ENCODE measurements at places on chromosomes 2 and 18.

DNA sequence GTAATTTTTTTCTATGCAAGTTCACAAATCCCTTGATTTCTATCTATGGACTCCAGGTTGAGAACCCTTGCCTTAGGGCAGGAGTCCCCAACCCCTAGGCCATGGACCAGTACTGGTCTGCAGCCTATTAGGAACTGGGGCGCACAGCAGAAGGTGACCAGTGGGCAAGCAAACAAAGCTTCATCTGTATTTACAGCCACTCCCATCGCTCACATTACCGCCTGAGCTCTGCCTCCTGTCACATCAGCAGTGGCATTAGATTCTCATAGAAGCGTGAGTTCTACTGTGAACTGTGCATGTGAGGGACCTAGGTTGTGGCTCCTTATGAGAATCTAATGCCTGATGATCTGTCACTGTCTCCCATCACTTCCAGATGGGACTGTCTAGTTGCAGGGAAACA, 70.2 kb upstream of the SMAD2 start:
- DNase-seq, result no peak

DNA sequence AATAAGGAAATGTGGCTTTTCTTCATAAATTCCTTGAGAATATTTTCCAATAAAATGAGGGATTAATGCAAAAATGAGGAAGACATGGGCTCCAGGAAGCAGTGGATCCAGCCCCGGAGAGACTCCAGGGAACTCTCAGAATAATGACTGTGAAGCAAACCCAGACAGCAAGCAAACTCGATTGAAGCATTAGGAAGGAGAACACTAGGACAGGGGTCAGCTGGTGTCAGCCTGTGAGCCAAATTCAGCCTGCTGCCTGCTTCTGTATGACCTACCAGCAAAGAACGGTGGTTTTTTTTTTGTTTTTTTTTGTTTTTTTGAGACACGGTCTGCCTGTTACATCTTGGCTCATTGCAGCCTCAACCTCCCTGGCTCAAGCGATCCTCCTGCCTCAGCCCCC, 274.3 kb upstream of the FBXO11 start:
- DNase-seq, result no peak

- DNase-seq, result no peak
Observed at GRCh38 chr2:26598996-26599373, 42.2 kb downstream of the CIB4 start.

DNA sequence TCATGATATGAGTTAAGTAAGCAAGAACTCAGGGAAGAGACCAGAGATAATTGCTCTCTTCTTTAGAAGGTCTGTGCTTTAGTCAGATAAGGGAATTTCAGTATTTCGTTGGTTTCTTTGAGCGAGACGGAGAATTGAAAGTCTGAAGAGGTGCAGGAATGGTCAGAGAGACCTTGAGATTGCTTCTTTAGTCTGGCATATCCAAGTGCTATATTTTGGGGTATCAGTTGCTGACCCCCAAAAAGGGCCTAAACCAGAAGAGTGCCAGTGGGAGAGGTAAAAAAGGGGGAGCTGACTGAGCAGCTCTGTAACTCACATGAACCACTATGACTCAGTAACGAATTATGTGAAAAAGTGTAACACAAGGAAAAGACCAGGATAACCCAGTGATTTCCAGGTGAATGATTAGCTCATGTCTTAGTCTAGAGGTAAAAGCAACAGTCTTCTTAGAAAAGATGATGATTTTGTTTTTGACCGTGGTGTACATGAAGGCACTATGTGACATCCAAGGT, 932.9 kb downstream of the TDRD15 start:
- DNase-seq, result no peak

DNA sequence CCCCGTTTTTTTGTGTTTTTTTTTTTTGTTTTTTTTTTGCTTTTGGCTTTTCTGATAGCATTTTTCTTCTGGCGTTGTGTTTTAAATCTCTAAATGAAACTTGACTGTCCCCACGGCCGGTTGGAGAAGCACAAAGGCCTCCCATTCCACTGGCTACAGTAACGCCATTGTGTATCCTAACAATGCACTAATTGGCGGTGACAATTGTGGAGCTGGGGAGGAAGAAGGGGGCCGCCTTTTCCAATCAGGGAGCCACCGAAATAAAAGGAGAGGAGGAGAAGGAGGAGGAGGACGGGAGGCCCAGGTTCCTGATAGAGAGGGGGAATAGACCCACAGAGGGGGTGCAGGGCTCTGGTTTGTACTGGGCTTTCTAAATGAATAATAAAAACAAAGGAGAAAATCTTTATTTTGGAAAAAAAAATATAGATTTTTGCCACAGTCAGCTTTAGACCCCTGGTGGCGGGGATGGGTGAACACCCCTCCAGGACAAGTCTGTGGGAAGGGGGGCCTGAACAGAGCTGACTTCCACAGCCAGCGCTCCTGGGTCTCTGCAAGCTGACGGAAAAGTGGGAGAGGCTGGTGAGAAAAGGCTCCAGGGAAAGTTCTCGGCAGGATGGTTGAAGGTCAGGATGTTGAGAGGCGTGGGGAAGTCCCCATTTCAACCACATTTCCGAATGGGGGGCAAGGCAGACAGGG, 43.7 kb upstream of the FZD5 start:
- no peak for DNase-seq

DNA sequence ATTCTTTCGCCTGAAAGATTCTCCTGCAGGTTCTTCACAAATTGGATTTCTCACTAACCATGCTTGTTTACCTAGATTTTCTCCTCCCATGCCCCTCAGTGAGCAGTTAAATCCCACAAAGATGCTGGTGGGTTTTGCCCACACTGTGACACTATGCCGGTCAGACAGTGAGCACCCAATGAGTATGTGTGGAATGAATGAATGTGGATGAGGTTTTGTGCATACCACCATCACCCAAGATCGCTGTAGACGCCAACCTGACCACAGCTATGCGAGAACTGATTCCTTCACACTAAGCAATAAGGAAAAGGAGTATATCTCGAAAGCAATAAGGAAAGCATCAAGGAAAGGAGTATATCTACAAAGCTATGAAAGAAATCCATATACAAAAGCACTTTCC, 116.7 kb downstream of the PID1 start:
- DNase-seq, result no peak

GRCh38 chr2:170411660-170412059, 233.7 kb downstream of the MYO3B start:
- DNase-seq, result no peak

GRCh38 chr2:84631047-84631446, 114.7 kb downstream of the DNAH6 start:
- peak; percentile 23 for DNase-seq

- no peak for DNase-seq
Observed at GRCh38 chr2:236242057-236242495, 22.1 kb downstream of the ASB18 start.

DNA sequence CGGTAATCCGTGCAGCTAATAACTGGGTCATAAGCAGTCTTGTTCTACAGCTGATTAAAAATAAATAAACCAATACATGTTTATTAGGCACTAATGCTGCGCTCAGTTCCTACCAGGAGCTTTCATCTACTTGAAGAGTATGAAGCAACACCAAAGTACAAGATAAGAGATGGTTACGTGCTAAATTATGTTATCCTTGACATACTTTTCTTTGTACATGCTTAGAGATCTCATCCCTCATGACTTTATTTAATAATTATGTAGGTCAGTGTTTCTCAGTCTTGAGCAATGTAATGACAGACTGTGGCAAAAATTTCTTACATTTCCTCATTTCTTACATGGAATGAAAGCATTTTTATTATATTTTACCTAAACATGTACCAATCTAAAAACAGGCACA, 54.6 kb upstream of the COBLL1 start:
- DNase-seq, result no peak

Measured in COR-L47 (cell line).